ENCODE measurements at places on chromosomes 4 and X. TPM values are rescaled to one million over a fixed set of nuclear protein-coding genes. Genes with fewer than 3 reads are reported as not detected.

DNA sequence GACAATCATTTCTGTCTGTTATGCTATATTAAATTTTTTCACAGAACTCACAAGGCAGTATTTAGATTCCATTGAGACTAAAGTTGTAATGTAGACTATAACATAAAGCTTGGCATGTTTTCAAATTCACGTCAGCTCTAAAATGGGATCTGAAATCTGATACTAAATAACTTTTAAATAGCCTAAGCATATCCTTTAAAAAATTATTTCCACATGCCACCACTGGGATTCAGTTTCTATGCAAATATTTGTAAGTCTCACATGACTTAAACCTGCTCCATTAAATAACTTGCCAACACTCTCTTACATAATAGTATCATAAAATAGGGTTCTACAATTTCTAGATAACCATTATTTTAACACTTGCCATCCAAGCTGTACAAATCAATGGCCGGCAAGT lies 32.4 kb downstream of the KLHL8 start:
- no peaks in the 10 kb centered on the region for H3K27me3 ChIP-seq
- no peak for DNase-seq
- no peak overlapping the region for H3K27ac ChIP-seq
- H3K36me3 ChIP-seq: peaks cover 6% of the 10 kb centered on the region
- H3K4me3 ChIP-seq: no peak overlapping the region

DNA sequence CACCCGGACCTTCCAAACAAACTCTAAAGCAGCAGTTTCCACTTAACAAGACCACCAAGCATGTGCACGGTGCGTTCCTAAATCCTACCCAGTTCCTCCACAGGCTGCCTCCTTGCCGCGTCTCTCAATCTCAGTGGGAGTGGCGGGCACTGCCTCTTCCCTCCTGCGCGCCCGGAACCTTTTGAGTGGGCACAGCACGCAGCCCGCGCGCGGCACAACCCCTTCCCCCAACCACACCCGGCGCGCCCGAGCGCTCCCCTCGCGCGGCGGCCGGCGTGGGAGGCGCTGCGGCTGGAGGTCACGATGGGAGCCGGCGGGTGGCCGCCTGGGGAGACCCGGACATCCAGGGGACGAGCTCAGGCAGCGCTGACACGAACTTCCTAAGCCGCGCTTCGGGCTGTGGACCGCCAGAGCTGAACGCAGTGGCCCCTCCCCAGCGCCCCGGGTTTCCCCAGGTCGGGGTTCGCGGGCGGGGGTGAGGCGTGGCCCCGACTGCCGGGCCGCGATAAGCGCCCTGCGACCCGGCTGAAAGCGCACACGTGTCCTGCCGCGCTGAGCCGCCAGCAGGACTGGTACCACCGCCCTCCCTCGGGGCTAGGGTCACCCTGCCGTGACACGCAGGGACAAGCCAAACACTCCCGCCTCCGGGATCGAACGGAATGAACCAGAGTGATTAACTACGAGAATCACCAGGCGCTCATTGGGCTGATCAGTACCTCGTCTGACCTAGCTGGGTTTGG lies at the start of gene ABCG2:
TSS of gene ABCG2 (minus strand) at position 151 of the 740 bp plus-strand sequence. CDS start 18,644 bp downstream, outside the sequence.
- H3K4me1 ChIP-seq: peaks cover 13% of the 10 kb centered on the region
- DNase-seq: peak; percentile 65
- peaks cover 20% of the 10 kb centered on the region for H3K27me3 ChIP-seq
- H3K36me3 ChIP-seq: no peaks in the 10 kb centered on the region
- H3K4me3 ChIP-seq: peak within 1 kb of the TSS; percentile 78

DNA sequence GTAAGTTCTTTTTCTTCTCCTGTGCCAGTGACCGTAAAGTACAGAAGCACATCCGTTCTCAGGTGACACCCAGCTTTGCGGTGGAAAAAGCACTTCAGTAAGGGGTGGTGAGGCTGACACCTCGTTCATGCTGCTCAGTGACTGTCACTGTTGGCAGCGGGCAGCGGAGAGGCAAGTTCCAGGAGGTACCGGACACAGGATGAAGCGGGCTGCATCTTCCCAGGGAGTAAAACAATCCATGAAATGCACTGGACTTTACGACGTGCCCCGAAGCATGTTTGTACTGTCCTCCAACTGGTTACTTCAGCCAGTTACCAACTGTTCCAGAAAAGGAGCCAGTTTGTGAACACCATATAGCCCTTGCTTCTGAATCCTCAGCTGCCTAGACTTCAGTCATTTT lies 110.7 kb downstream of the ZNF827 start:
- DNase-seq: no peak
- no peaks in the 10 kb centered on the region for H3K27me3 ChIP-seq
- no peak overlapping the region for H3K4me3 ChIP-seq
- peaks cover 53% of the 10 kb centered on the region for H3K4me1 ChIP-seq

BTC gene
- total RNA-seq: not detected

NDST3 gene
- total RNA-seq: not detected

DNA sequence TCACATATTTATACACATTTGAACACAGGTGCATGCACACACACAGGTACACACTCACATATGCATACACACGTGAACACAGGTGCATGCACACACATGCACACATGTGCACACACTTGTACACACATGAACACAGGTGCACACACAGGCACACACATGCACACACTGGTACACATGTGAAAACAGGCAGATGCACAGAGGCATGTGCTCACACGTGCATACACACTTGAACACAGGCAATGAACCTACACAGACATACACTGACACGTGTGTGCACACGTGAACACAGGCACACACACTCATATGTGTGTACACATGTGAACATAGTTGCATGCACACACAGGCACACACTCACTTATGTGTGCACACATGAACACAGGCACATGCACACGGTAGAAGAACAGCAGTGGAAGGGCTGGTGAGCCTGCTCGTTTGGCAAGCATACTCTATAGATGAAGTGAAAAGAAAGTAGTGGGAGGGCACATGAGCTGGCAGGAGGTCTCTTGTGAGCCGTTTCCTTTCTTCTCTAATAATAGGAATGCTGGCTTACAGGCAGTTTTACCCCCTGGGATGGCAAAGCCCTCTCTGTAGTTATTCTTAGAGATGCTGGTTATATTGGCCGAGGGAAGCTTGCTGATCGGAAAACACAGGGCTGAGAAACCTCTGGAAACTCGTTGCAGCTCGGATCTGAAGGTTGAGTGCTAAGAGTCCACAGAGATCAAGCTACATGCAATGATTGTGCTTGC lies 279.6 kb upstream of the CLNK start:
- no peaks in the 10 kb centered on the region for H3K36me3 ChIP-seq
- H3K27me3 ChIP-seq: peaks cover 2% of the 10 kb centered on the region
- H3K4me1 ChIP-seq: no peaks in the 10 kb centered on the region

DNA sequence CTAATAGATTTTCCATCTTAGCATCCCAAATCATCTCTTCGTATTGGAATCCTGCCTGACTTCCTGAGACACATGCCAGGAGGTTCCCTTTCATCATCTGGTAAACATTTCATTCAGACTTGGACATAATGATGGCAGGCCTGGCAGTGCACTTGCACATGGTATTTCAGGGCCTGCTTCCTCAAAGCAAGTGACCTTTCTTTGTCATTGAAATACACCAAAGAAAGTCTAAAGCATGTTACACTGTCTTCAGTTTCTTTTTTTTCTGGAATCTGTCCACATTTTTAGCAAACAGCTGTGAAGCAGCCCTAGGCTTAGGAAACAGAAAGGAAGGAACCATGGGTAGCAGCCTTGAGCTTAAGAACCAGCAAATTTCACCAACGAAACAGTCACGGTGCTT lies 205.9 kb upstream of the VCX start:
- H3K27me3 ChIP-seq: no peaks in the 10 kb centered on the region
- no peaks in the 10 kb centered on the region for H3K36me3 ChIP-seq
- no peak for DNase-seq
- H3K27ac ChIP-seq: no peak overlapping the region
- H3K4me3 ChIP-seq: no peak overlapping the region

GRCh38 chrX:153560000-153560399 lies 38.9 kb downstream of the CCNQ start:
- H3K4me1 ChIP-seq: peaks cover 3% of the 10 kb centered on the region
- no peak overlapping the region for H3K27ac ChIP-seq
- H3K4me3 ChIP-seq: no peak overlapping the region

- no peak overlapping the region for H3K27ac ChIP-seq
- H3K4me1 ChIP-seq: no peaks in the 10 kb centered on the region
These were observed 174.4 kb upstream of the ATP6AP2 start for GRCh38 chrX:40406330-40406859.

DNA sequence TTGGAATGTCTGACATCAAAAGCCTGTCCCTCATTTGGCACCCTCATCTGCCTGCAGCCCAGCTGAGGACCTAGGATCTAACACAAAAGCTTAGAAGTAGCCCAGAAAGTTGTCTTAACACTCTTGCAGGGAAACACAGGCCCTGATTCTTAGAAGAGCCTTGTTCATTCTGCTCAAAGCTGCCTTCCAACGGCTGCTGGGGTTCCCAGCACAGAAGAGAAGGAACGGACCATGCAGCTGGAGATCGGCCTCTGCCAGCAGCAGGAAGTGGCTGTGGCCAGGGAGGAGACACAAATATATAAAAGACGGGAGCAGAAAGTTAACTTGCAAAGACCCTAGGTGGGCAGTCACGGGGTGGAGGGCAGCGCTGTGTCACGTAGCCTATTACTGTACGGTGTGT lies 20.4 kb downstream of the PRPS2 start:
- no peak for DNase-seq
- H3K4me3 ChIP-seq: no peak overlapping the region
- H3K36me3 ChIP-seq: peaks cover 23% of the 10 kb centered on the region
- peaks cover 2% of the 10 kb centered on the region for H3K4me1 ChIP-seq
- no peaks in the 10 kb centered on the region for H3K27me3 ChIP-seq

PPP4R3C gene
- not detected for total RNA-seq

GRCh38 chr4:147617841-147618691 lies 869 bp downstream of the TMEM184C start:
- DNase-seq: no peak
- H3K4me3 ChIP-seq: peak overlapping the region; percentile 95
- H3K36me3 ChIP-seq: peaks cover 16% of the 10 kb centered on the region
- H3K27me3 ChIP-seq: no peaks in the 10 kb centered on the region

DNA sequence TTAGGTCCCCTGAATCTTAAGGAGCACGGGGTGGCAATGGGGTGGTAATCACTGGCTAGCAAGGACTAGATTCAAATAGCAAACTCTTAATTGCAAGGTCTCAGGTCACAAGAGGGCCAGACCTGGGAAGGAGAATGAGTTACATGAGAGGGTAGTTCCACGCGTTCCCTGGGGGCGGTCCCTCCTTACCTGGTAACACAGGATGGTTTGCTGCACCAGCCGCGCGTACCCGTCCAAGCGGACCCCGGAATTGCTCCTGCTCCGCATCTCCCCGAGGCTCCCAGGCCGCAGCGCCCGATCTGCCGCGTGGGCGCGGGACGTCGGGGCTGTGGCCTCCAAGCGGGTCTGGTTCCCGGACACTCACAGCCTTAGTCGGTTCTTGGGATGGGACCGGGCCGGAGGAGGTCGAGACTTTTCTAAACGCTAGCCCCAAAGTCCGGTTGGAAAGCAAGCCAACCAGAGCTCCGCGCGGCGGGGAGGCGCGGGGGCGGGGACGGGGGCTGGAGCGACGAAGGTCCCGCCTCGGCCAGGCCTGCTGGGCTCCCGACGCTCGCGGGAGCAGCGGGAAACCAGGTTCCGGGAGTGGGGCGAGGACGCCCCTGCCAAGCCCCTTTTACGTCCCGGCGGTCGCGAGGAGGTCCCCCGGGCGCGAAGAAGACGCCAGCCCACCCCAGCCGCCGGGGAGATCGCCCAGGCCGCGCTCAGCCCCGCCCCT lies at the start of gene PHKA2:
TSS of gene PHKA2 (minus strand) at position 449 of the 715 bp plus-strand sequence. CDS start at position 267, 182 bp downstream.
- H3K27me3 ChIP-seq: no peaks in the 10 kb centered on the region
- DNase-seq: peak; percentile 41
- peaks cover 20% of the 10 kb centered on the region for H3K4me1 ChIP-seq
- peak within 1 kb of the TSS; percentile 87 for H3K27ac ChIP-seq
- H3K36me3 ChIP-seq: no peaks in the 10 kb centered on the region
- H3K4me3 ChIP-seq: peak within 1 kb of the TSS; percentile 84

DNA sequence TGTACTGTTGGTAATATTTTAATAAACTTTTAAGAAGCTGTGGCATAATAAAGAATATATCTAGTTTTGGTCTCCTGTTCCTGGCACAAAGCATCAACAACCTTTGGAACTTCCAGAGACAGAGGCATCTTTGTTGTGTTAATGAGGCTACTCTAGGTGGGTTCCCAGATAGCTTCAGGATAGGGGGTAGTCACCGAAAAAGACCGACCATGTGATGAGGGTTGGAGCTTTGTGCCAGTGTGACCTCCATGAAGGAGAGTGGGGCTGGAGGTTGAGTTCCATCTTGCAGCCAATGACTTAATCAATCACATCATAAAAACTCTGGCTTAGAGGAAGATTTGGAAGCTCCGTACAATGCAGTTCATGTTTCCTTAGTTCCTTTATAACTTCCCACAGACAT lies 9.9 kb downstream of the PPAT start:
- DNase-seq: no peak
- H3K36me3 ChIP-seq: peaks cover 13% of the 10 kb centered on the region
- H3K27ac ChIP-seq: no peak overlapping the region
- peaks cover 33% of the 10 kb centered on the region for H3K4me1 ChIP-seq

DNA sequence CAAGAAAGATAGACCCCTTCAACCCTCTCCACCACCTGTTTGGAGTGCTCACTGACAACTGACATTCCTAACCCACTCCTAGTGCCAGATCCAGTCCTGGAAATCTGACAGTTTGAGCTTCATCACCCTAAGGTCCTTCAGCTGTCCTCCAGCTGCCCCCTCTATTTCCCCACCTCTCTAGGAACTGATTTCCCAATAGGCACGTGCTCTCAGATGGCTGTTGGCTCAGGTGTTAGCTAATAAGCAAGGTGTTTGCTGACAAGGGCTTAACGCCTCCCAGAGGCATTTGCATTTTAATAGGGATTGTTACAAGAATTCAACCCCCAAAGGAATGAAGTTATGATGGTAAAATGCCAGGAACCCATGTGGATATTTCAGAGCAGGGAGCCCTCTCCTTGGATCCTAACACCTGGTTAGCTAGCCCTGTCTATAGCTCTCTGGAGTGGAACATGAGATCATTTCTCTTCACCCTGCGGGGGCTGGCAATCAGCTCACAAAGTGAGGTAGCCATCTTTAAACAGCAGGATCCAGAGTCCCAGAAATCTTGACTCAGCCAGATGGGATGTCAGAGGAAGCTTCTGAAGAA lies 348.5 kb upstream of the SFRP2 start:
- H3K4me1 ChIP-seq: no peaks in the 10 kb centered on the region
- H3K27me3 ChIP-seq: peaks cover 2% of the 10 kb centered on the region
- no peak overlapping the region for H3K4me3 ChIP-seq
- no peaks in the 10 kb centered on the region for H3K36me3 ChIP-seq
- DNase-seq: no peak

AADAT gene
- not detected for total RNA-seq
